ENCODE measurements at places on chromosomes 7 and 10. TPM values are rescaled to one million over a fixed set of nuclear protein-coding genes. Genes with fewer than 3 reads are reported as not detected.

DNA sequence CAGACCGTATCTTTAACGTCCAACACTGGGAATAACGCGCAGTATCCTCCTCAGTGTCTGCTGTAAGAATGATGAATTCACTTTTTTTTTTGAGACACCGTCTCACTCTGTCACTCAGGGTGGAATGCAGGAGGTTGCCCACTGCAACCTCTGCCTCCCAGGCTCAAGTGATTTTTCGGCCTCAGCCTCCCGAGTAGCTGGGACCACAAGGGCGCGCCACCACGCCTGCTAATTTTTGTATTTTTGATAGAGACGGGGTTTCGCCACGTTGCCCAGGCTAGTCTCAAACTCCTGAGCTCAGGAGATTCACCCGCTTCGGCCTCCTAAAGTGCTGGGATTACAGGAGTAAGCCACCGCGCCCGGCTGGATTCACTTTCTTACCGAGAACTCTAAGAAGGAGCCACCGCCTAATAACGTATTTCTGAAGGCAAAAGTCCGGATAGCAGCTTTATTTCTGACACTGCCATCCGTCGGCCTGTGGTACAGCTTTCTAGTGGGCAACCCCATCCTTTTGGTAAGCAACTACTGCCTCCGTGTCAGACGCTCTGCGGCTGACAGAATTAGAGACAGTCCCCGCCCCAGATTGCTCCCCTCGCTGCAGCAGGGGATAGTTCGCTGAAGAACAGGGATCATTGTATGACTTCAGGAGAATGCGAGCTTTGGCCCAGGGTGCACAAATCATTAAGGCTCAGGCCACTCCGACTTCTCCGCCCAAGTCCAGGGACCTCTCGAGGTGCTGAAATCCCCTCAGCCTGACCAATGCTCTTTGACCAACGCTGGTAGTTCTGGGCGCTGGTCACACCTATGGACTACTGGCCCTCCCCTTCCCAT is 662 bp downstream of the POLR3A start:
- no peak for DNase-seq

DNA sequence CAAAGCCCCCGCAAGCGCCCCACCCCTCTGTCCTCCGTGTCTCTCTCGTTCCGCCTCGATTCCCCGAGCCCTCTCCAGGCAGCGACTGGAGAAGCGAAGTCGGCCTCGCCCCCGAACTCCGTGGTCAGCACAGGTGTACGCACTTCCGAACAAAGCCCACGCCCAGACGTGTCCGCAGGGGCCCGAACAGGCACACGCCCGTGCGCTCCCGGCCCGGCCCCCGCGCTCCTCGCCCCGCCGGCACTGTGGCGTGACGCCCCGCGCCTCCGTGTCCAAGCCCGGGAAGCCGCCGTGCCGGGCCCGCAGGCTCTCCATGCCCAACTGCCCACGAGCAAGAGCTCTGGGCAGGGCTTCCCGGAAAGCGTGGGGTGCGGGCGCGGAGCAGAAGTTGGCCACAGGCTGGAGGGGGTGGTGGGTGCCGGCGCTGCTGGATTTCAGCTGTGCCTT is 662 bp downstream of the NRCAM start:
- DNase-seq: peak; percentile 61

GRCh38 chr10:132807621-132808049 is 21.7 kb upstream of the NKX6-2 start:
- no peak for DNase-seq

DNA sequence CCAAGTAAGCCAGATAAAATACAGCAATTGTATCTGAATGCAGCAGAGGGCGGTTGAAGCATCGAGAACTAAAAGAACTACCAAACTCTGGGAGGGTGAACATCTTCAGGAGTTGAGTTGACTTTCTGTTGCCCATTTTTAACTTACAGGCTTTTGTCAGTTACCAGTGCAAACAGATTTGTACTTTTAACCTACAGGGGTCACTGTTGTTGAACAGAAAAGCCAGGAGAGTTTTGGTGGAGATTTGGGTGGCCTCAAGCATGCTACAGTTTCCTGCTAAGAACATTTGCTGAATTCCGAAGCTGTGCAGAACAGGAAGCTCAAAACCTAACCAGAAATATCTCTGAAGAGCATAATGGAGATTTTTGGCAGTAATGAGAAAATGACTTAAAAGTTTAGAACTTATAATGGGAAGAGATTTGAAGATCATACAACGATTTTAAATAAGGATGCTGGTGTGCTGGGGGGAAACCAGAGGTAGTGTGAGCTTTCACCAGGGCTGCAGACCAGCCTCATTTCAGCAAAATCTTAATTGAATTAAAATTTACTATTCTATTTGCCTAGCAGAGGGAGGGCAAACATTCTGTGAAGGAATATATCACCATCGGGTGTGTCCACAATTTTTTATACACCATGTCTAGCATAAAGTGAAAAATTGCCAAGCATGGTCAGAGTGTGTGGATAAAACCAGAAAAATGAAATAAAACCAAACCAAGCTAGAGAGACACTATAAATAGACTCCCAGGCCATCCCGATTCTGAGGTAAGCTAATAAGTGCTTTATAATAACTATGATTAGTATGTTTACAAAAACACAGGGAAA is 208.6 kb upstream of the CCDC6 start:
- no peak for DNase-seq

- DNase-seq: no peak
Measured at GRCh38 chr7:111223802-111224253, 132.9 kb downstream of the LRRN3 start.

DNA sequence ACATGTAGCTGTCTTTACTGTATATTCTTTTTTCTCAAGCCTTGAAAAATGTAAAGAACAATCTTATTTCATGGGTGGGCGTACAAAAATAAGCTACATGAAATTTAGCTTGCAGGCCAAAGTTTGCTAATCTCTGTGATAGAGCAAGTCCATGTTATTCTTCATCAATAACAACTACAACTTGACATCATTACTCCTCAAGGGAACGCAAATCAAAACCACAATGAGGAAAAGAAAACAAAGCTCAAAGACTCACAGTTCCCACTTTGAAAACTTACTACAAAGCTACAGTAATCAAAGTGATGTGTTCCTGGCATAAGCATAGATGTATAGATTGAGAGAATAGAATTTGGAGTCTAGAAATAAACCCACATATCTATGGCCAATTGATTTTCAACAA is 62.5 kb downstream of the GNA12 start:
- DNase-seq: no peak

DNA sequence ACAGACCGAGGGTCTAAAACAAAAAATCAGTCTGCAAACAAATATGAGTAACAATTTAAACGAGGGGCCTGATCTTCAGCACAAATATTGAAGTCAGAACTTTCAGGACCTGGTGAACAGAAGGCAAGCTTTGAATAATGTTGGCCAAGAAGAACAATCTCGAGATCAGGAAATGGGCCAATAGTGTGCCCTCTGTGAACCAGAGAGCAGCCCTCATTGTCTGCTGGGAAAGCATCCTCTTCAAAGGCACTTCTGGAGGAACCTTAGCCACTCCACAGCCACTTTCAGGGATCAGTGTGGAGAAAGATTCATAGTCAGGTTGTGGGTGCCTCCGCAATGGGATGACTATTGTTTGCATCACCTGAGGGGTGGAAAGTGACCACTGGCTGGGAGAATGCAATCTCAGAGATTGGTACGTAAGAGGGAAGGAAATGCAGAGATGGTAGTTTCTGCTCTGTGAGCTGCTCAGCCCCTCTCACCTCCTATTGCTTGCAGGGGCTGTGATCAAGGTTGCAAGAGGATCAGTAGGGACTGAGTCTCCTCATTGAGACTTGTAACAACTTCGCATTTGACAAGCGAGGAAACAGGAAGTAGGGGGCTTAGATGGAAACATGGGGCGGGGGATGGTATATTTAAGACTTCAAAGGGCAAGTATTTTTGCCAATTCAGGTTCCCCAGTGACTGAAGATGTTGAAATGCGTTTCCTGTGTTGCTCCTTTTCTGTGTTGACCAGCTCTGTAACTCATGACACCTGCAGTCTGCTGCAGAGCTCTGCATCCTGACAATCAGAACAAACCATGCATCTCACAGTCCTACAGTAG is 28.4 kb upstream of the IFRD1 start:
- DNase-seq: no peak

DNA sequence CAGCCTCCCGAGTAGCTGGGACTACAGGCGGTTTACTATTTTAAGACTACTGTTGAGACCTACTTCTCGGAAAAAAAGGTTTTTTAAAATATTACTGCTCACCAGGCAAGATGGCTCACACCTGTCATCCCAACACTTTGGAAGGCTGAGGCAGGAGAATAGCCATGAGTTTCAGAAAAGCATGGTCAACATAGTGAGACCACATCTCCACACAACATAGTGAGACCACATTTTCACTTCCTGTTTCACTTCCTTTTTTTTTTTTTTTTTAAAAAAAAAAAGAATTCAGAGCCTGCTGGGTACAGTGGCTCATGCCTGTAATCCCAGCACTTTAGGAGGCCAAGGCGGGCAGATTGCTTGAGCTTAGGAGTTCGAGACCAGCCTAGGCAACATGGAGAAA is 46.5 kb downstream of the SVOPL start:
- no peak for DNase-seq

DNA sequence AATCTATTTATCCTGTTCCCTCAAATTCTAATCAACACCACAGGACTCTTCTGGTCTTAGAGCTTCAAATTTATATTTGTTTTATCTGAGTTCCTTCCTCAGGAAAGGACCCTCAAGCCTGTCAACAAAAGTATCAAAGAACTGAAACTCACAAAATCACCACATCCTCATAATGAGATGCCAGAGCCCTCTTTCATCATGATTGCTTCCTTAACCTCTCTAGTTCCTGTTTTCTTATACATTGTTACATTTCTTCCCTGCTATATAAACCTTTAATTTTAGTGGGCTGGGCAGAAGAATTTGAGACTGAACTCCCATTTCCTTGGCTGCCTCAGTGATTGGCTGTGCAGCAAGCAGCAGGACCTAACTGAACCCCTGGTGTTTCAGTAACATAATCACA is 189.7 kb downstream of the ZNF248 start:
- no peak for DNase-seq

GRCh38 chr10:26457088-26457487 is 18.9 kb downstream of the APBB1IP start:
- DNase-seq: no peak

DNA sequence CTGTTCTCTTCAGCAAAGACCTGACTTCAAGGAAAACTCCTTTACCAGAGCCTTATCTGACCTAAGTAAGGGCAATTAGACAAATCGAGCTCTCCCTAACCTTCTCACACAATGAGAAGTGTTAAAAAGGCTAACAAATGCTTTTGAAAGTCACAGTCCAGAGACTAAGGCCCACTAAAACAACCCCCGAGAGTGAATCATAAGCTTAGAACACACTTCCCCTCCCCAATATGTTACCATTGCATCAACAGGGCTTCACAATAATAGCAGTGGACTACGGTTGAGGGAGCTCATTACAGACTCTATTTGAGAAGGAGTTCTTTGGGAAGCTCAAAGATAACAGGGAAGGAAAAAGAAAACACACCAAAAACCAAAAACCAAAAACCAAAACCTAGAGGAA is 28.6 kb upstream of the ZEB1 start:
- DNase-seq: no peak

GRCh38 chr7:80313067-80313626 is 178.5 kb downstream of the GNAI1 start:
- DNase-seq: no peak

DNA sequence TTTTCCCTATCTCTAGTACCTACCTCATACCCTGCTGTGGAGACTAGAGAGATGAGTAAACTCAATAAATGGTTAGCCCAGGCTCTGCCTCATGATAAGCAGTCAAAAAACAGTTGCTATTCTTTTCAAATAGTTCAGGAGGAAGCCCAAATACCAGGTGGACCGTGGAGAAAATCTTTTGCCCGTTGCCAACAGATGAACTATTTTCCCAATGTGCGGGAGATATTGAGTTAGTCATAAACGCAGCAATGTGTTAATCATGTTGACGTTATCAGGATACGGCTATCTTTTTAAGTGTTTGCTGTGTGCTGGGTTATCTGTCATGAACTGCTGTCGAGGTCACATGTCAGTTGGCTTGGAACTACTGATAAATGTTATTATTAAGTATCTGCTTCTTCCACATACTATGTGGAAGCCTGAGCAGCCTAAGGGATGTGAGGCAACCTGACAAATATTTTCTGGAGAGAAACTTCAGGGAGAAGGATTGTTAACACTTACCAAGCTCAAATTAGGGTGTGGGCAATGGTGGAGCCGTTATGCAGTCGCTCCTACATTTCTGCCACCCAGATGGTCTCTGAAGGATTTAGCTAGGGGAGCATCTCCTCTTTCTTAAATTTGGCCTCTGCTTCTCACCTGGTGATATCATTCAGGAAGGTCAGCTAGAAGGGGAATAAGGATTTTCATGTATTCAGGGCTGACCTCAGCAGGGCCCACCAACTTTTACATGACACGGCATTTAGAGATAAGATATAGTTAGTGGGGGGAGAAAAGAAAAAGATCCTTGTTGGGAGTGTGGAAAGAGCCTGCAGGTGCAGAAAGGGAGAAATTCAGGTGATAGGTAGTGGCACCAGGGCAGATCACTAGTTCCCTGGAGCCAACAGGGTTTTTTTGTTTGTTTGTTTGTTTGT is 33.5 kb upstream of the SLC26A3 start:
- no peak for DNase-seq

- DNase-seq: peak; percentile 32
Measured at GRCh38 chr7:128888756-128889095, 21.8 kb downstream of the KCP start.

DNA sequence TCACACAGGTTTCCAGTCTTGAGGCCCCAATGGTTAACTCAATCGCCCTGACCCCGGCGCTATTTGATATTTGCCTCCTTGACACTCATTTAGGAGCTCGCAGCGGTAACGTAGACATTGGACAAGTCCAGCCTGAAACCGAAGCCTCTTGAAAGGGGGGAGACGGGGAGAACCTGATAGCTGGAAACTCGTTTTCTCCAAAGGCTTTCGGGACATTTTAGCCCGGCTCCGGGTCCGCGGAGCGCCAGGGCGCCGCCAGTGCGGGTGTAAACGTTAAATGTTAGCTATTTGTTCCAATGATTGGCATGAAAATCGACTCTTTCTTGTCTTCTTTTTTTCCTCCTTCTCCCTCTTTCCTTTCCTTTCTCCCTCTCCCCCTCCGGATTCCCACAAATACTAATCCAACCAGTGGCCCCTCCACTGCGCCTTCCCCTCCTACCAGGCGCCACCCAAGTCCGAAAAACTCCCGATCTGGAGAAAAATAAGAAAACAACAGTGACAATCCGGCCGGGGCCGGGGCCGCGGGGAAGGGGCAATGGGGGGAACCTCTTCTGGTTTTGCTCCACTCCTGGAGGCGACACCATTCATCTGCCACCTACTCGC is 17.2 kb upstream of the GATA3 start:
- DNase-seq: no peak

The NEUROG3 gene
- total RNA-seq: not detected

The ARMH3 gene
- 37.2 TPM for total RNA-seq

The LRRTM3 gene
- total RNA-seq: not detected

The CCZ1 gene
- total RNA-seq: 56.7 TPM

The WIPF3 gene
- total RNA-seq: 0.67 TPM

The TMEM130 gene
- total RNA-seq: 20.0 TPM

The ZNF467 gene
- 35.3 TPM for total RNA-seq

The ACHE gene
- total RNA-seq: 2.9 TPM

The NOLC1 gene
- total RNA-seq: 37.9 TPM

The CCL24 gene
- 4.8 TPM for total RNA-seq

The GJC3 gene
- total RNA-seq: not detected

Data from upper lobe of right lung (tissue), 1 donor.